GM12864 (cell line): ENCODE measurements at places on chromosomes 12 and 14.

- DNase-seq: no peak
Observed at GRCh38 chr12:26938701-26939062, 412 bp downstream of the FGFR1OP2 start.

GRCh38 chr12:13749389-13749788 lies 232.0 kb downstream of the GRIN2B start:
- no peak for DNase-seq

DNA sequence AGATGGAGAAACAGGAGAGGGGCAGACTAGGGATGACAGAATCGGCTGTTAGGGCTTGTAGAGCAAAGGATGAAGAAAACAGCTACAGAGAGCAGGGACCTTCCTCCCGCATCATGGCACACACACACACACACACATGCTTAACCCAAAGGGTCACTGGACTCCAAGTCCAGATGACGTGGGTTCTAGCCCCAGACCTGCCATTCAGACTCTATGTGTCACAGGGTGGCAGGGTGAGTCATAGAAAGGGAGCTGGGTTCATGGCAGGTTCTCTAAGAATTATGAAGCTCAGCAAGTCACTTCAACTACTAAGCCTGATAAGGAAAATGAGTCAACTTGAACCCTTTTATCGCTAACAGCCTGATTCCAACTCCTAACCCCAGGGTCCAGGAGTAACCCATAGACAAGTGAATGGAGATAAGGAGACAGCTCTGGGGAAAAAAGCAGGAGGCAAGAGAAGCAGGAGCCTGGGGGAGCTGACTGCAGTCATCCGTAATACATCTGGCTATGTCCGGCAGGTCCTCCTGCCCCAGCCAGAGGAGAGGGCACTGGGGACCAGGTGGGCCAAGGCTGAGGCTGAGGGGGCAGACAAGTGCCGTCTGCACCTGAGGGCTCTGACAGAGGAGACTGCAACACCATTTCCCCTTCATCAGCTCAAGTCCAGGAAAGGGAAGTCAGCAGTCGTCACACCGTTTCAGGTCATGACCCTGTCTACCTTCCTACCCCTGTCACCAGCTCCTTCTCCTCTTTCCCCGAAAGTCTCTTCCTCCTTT lies 3.6 kb upstream of the TNFRSF1A start:
- DNase-seq: no peak

DNA sequence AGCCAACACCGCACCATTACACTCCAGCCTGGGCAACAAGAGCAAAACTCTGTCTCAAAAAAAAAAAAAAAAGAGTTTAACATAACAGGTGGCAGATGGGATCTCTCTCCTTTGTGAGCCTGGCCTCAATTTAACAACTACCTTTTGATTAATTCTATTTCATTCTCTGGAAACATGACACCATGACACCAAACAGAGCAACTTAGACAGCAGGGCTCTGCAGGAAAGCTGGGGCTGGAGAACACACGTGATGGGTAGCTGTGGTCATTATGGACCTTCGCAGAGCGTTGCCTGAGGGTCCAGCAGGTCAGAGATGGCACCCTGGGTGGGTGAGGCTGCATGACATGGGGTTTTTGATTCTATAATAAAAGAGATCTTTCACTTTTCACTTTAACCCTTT lies 1.7 kb upstream of the DGLUCY start:
- no peak for DNase-seq

GRCh38 chr12:71164568-71165197 lies 6.9 kb upstream of the TSPAN8 start:
- DNase-seq: no peak

DNA sequence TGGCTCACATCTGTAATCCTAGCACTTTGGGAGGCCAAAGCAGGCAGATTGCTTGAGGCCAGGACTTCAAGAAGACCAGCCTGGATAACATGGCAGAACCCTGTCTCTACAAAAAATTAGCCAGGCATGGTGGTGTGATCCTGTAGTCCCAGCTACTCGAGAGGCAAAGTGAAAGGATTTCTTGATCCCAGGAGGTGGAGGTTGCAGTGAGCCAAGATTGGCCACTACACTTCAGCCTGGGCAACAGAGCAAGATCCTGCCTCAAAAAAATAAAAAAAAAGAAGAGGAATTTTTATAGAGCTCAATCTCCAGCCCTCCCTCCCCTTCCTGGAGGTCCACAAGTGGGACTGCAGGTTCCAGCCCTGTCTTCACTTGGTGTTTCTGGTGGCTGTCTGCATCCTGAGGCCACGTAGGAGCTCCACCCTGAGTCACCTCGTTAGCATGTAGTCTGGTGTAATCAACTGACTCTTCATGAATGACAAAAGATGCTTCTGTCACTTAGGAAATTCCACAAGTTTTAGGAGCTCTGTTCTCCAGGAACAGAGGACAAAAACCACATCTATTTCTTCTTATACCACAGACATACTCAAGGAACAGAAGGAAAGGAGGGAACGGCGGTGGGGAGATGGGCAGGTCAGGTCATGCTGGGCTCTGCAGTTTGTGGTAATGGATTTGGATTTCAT lies 16.2 kb downstream of the CCDC62 start:
- no peak for DNase-seq

DNA sequence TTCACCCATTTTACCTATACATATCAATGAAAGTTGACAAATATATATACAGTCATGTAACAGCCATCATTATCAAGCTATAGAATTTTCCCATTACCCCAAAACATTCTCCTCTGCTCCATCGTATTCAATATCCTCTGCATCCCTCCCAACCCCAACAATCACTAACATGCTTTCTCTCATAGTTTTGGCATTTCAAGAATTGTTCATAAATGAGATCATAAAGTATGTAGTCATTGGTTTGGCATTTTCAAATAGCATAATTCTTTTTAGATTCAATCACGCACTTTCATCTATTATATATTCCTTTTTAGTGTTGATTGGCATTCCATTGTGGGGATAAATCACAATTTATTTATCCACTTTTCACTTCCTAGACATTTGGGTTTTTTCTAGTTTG lies 866.0 kb upstream of the TMEM132C start:
- DNase-seq: no peak

DNA sequence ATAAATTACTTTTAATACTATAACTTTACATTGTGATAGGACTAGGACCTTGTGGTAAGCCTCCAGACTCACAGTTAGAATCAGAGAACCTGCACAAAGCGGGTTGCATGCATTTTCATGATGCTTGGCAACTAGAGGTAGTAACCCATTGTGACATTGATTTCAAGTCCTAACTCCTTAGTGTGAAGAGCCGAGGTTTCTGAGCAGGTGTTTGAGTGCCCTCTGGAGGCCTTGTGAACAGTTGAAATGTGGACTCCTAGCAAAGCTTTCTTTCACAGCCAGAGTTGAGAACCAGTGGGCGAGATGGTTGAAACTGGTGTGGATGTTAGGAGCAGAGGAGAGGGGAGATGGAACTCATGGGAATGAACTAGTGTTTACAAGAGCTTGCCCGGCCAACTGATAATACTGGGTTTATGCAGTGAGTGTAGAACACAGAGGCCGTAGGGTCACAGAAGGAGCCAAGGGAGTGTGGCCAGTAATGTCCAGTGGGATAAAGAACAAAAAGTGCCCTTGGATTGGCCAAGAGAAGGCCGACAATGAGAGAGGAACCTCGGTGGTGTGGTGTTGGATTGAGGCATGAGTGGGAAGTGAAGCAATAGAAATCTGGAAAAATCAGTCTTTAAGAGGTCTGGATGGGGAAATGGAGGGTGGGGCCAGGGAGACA lies 10.9 kb downstream of the ZNF664 start:
- no peak for DNase-seq

DNA sequence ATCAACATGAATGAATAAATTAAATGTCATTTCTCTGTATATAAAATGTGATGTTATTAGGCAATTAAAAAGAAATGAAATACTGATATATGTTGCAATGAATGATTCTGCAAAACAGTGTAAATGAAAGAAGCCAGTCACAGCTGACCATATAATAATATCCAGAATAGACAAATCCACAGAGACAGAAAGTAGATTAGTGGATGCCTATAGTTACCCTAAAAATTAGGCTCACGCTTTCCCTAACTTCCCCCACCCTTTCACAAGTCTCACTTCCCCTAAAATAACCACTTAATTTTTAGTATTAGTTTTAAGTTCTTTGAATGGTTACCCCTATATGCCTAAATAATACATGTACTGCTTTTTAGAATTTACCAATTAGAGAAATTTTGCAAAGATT lies 348.9 kb upstream of the FAR2 start:
- no peak for DNase-seq

GRCh38 chr14:58944343-58944967 lies 244.0 kb upstream of the DAAM1 start:
- DNase-seq: no peak

DNA sequence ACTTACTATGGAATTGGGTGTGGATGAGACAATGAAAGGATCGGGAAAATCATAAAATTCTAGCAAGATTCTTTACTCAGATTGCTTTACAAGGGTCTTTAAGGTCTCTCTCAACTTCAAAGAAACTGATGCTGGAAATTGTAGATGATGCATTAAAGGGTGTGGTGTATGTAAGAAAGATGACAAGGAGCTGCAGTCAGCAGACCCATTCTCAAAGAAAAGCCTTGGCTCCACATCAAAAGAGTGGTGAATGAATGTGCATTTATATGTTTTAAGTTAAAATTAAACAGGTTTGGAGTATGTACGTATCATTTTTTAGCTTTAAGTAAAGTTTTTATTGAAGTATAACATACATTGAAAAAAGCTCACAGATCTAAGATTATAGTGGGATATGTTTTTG lies 194.5 kb downstream of the C12orf75 start:
- DNase-seq: no peak

- no peak for DNase-seq
Observed at GRCh38 chr12:119877639-119877948, 474 bp upstream of the CIT start.

GRCh38 chr12:109670731-109671130 lies 42.9 kb upstream of the FAM222A start:
- DNase-seq: no peak

DNA sequence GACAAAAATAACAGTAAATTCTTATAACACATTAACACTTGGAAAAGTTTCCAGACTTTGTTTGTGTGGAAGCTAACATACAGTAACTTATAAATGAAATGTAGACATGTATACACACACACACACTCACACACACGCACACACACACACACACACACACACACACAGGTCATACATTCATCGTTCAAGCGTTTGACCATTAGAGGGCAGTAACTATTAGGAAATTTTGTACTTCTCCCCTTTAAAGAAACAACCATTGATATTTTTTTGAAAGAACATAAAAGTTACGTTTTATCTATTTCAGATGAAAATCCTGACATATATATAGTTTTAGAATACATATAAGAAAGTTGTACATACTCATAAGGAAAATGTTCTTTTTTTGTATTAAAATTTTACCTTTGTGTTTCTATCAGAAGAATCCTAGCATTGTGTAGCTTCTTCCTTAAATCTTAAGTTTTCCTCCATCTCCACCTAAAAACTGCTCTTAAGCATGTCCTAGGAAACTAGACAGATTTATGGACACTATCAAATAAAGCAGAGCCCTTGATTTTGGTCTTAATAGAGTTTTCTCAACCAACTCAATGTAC lies 29.0 kb downstream of the PTPRQ start:
- peak; percentile 38 for DNase-seq

GRCh38 chr14:51482102-51482501 lies 169.6 kb upstream of the FRMD6 start:
- DNase-seq: no peak

DNA sequence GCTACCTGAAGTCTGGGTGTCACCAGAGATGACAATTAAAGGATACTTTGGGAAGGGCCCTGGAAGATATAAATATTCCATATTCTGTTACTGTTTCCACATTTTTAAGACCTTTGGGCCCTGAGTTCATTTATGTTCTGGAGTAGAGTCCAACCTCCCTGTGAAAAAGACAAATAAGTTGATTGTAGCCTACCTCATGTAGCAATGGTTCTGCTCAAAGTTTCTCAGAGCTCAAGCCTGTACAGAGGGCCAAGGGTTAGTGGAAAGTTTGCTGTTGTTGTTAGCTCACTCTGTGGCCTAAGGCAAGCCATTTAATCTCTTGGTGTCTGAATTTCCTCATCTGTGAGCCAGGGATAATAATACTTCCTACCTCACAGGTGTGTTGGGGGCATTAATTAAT lies 284.7 kb upstream of the DDHD1 start:
- DNase-seq: no peak

DNA sequence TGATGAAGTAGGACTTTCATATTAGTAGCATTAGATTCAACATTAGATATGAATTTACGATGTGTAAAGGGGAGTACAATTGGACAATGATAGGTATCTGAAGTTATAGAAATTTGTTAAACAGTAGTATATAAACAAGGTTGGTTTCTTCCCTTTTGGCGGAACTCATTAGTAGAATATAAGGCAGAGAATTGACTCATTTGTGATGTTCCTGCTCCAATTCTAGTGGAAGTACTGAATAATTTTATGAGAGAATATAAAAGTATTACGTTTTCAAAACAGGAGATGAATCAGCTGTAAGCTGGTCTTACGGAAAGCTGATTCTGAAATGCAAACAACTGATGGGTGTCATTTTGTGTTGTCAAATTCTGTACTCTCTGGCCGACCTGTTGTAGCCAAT lies 13.4 kb downstream of the ZC3H14 start:
- no peak for DNase-seq

- DNase-seq: no peak
Observed at GRCh38 chr14:88437658-88438057, 52.2 kb downstream of the SPATA7 start.

- DNase-seq: peak; percentile 35
Observed at GRCh38 chr14:91177073-91178034, 63.5 kb downstream of the DGLUCY start.

GRCh38 chr12:57613427-57614109 lies 2.3 kb downstream of the ARHGEF25 start:
- no peak for DNase-seq
